ENCODE measurements at places on chromosomes 4 and X.

DNA sequence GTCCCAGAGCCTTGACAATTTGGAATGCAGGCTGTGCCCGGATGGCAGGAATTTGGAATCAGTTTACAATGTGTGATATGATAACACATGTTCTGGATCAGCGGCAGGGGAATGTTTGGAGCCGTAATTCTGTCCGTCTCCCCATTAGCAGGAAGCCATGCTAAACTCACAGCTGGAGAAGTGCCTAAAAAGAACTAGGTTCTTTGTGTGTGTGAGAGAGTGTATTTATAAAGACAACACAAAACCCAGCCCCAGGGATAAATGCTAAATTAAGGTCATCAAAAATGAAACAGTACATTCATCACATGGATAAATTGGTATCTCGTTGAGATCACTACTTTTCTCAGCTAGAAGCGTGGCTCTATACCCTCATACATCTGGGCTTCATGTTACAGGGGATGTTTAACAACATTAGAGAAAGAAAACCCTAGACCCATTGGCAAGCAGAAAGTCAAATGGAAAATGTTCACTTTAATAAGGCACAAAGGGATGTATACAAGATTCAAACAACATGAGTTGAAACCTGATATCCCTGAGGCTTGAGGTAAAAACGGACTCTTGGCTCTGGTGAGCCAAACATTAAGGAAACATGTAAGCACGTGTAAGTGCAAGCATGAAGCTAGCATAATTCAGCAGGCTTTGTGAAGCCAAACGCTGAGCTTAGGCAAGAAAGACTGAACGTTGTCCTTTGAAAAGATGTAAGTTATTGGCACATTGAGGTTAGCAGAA lies 18.0 kb upstream of the TMEM131L start:
- no peak for DNase-seq

- no peak for DNase-seq
Observed at GRCh38 chr4:147863111-147863747, 131.3 kb downstream of the ARHGAP10 start.

DNA sequence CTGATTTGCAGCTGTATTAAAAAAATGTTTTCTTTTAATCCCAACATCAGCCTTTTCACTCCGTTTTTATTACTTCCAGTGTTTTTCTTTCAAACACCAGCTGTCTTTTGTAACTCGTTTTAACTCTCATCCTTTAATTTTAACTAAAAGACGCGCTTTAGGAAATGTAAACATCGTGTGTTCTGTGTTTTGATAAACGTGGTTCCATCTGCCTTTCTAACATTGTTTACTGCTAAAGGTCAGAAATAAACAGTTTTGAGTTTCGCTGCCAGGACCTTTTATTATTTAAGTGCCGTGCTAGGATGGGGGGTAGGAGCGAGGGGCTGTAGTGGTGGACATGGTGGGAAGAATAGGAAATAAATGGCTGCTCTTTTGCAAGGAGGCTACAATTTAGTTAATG lies 1.5 kb downstream of the N4BP2 start:
- DNase-seq, result no peak

DNA sequence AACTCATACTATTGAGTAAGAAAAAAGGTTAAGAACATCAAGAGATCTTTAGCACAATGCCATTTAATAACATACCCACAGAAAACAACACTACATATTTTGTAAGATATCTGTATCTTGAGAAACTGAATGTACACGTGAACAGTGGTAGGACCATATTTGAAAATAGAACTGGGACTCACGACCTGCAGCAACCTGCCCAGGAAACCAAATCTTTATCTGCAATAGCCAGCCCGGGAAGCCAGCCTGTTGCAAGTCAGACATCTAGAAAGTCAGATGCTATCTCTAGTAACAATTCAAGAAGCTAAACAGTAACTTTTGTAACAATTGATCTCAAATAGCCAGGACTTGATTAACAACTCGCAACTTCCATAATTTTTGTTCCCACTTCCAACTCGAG lies 52.6 kb upstream of the SOD3 start:
- DNase-seq, result no peak

DNA sequence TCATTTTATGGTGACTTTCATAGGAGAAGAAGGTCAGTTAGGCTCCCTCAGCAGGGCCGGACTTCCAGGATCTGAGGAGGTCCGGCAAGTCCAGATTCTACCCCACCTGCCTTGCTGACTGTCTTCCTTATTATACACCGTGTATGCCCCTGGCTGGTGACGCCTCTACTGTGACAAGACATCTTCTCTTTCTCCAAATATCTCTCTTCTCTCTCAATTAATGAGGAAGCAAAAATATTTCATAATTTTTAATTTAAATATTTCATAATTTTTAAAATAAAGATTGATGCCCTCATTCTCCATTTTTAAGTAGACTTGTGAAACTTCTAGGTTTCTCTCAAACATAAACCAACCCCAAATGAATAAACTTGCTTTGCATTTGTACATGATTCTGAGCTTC lies 202.5 kb downstream of the NSUN7 start:
- DNase-seq, result no peak

- DNase-seq, result no peak
Observed at GRCh38 chr4:53905941-53906377, 158.4 kb downstream of the CHIC2 start.

- no peak for DNase-seq
Observed at GRCh38 chr4:1048773-1049590, 37.6 kb downstream of the FGFRL1 start.

- DNase-seq, result no peak
Observed at GRCh38 chr4:32032136-32032672, 1312.0 kb downstream of the PCDH7 start.

DNA sequence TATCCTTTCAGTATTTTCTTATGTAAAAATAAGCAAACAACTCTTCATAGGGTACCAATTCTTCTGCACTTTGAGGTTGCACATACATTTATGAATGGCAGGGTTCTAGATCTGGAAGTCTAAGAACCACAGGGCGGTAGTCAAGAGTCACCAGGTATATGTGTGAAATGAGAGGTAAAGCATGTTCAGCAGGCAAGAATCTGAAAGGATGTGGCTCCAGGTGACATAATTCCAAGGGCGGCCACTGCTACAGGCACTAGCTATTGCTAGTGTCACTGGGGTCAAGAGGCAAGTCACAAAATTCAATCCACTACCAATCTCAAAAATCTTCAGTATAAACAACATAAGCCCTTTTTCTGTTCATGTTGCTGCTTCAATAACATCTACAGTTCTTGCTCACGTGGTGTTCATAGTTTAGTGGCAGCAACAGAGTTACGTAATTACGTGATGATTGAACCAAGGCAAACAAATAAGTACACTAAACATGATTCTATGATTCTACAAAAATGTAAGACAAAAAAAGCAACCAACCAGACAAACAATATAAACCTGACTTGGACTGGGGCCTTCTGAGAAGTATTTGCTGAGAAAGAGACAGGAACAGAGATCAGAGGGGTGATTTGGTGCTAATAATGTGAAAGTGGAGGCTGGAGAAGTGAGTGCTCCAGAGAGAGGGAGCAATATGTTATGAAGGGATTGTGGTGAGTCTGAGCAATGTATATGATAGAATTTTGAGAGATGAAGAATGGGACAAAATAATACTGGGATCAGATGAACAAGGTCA lies 101.7 kb downstream of the NAA11 start:
- no peak for DNase-seq

DNA sequence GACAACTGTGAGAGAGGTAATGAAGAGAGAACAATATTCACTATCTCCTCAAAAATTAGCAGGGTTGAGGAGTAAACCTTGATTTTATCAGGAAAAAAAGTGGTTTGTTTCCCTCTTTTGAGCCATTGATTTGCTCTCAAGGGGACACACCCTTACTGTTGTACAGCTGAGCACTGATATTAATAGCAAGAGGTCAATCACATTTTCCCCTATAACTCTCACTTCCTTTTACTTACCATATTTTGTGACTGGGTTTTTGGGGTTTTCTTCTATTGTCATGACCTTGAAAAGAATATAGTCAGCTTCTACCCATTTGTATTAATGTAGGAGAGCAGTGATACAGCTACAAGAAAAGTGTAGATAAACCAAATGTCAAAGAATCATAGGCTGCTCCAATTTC lies 70.2 kb upstream of the LONRF3 start:
- no peak for DNase-seq

GRCh38 chr4:84582302-84582987 lies 482 bp upstream of the CDS1 start:
- DNase-seq, result no peak

- no peak for DNase-seq
Observed at GRCh38 chr4:71113294-71113693, 119.8 kb downstream of the DCK start.

GRCh38 chrX:101040197-101040596 lies 11.7 kb downstream of the TRMT2B start:
- DNase-seq, result no peak

Data from BJ (cell line).